ENCODE measurements at places on chromosomes 5 and 9.
A peak's percentile ranks its signal among the peaks of the same experiment; 100 is the strongest.

DNA sequence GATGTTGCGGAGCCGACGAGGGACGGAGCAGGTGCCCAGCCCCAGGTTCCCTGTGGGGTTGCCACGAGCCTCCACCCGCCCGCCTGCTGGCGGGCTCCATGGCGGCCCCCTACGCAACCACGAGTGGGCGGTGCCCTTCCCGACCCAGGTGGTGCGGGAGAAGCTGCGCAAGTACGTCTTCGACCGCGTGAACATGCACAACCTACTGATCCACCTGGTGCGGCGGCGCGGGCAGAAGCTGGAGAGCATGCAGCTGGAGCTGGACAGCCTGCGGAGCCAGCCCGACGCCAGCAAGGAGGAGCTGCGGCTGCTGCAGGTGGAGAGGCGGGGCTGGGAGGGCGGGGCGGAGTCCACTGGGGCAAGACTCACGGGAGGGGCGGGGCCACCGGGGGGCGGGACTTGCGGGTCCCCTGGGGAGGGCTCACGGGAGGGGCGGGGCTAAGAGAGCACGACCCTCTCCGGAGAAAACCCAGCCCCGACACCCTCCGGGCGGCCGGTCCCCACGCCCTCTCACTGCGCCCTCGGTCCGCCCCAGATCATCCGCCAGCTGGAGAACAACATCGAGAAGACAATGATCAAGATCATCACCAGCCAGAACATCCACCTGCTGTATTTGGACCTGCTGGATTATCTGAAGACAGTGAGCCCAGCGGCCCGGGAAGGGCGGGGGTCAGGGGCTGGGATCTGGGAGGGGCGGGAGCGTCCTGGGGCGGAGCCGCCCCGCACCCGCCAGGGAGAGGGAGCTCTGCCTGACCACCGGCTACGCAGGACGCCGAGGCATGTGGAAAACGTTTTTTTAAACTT, 3.9 kb downstream of the CCDC183 start:
- peak; percentile 85 for DNase-seq

- no peak for DNase-seq
These were observed 7.5 kb upstream of the ZNF367 start for GRCh38 chr9:96425500-96426169.

DNA sequence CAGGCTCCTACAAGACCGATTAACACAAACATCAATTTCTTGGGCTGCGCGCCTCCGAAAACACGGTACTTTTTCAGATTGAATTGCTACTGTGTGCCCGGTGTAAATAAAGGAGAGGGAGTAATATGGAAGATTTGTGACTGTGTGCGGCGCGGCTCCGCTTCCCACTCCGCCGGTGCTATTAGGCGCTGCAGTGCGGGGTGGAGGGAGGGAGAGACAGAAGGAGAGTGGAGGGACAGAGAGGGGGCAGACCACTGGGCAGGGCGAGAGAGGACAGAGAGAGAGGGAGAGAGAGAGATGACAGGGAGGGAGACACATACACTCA, 24.7 kb upstream of the RNU6ATAC start:
- no peak for DNase-seq

- no peak for DNase-seq
These were observed 31.0 kb downstream of the CAMK4 start for GRCh38 chr5:111255169-111255568.

GRCh38 chr9:116115761-116116353, 37.7 kb upstream of the PAPPA start:
- no peak for DNase-seq

DNA sequence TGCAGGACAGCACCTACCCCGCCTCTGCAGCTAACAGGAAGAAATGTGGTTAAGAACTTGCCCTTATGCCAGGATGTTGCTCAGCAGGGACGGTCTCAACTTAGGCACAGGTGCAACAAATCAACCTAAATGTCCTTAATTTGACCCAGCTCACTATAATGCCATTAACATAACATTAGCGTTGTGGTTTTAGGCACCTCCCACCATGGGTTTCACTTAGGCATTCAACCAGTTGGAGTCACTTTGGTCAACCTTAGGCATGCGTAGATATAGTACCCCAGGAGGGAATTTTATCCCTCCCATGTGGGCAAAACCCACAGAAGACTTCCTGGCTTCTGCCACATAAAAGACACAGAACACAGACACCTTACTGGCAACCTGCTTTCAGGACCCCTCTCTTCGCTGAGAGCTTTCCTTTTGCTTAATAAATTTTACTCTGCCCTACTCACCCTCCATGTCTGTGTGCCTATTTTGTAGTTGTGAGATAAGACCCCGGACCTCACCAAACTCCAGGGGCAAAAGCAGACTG, 8.7 kb upstream of the ERAP1 start:
- DNase-seq: no peak

- no peak for DNase-seq
These were observed 38.4 kb downstream of the PRKACG start for GRCh38 chr9:68975365-68976043.

DNA sequence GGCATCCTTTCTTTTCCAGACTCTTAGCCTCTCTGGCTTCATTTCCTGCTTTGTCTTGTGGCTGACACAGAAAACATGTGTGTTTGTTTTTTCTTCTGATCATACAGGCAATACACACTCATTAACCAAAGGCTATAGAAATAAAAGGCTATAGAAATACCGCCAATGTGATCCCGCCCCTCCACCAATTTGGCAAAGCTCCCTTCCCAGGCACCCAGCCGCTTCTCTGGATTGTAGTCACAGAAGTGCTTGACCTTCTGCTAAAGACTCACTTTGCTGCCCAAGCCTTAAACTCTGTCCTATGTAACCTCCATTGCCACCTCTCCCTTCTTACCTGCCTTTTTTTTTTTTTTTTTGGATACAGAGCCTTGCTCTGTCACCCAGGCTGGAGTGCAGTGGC, 5.3 kb downstream of the TXNDC15 start:
- DNase-seq: no peak

GRCh38 chr5:129460672-129460935, 506 bp downstream of the ADAMTS19 start:
- no peak for DNase-seq

DNA sequence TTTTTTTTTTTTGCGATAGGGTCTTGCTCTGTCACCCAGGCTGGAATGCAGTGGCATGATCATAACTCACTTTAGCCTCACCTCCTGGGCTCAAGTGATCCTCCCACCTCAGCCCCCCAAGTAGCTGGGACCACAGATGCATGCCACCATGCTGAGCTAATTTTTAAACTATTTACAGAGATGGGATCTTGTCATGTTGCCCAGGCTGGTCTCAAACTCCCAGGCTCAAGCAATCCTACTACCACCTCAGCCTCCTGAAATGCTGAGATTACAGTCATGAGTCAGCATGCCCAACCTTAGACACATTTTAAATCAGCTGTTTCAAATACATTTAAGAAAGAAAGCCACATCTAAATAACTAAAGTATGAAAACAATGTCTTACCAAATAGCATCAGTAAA, 439.0 kb downstream of the EBF1 start:
- no peak for DNase-seq

GRCh38 chr9:5851445-5851844, 18.5 kb upstream of the ERMP1 start:
- DNase-seq: no peak

GRCh38 chr5:32233696-32234447, 59.8 kb upstream of the GOLPH3 start:
- DNase-seq: no peak

- no peak for DNase-seq
These were observed 986.5 kb upstream of the WWC1 start for GRCh38 chr5:167304834-167305469.

GRCh38 chr9:135612437-135612836, 26.9 kb downstream of the GLT6D1 start:
- no peak for DNase-seq

DNA sequence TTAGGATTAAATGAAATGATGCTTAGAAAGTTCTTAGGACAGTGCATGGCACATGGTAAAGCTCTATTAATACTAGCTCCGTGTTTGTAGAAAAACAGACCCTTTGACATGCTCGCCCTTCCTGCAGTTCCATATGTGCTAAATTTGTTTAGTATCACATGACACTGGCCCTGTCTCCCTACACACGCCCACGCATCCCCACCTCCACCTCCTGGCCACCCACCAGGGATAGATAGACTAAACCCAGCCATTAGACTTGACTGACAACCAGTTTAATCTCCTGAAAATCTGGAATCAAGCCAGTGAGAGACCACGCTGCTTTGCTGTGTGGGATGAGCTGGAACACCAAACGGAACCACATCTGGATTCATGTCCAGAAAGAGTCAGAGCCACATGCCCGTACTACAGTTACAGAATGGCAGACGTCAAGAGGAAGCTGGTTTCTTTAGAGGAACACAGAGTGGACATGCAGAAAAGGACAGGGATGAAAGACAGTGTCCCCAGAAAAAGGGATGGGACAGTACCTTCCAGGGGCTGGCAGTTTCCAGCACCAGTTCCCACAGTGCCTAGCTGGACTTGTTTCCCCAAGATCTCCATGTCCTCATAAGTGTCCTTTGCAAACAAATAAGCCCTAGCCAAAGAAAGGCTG, 186.1 kb downstream of the PDZD2 start:
- no peak for DNase-seq

DNA sequence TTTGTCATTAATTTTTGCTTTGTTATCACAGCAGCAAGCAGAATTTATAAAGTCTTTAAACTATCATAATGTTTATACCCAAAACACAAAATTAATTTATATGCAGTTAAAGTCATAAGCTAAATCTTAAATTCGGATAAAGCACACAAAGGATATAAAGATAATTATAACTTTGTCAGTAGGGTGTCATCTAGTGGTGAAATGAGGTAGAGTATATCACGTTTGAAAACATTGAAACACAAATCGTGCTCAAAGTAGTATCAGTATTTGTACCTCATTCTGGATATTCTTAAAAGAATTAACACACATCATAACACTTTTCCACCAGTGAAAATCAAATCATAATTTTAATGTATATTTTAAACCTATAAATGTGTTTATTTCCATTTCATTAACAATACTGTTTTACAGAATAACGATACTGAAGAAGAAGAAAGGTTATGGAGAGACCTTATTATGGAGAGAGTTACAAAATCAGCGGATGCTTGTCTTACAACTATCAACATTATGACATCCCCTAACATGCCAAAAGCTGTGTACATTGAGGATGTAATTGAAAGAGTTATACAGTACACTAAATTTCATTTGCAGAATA, 129.5 kb downstream of the NIPBL start:
- DNase-seq: peak; percentile 54

- no peak for DNase-seq
These were observed 32.4 kb downstream of the NNT start for GRCh38 chr5:43635374-43635773.

DNA sequence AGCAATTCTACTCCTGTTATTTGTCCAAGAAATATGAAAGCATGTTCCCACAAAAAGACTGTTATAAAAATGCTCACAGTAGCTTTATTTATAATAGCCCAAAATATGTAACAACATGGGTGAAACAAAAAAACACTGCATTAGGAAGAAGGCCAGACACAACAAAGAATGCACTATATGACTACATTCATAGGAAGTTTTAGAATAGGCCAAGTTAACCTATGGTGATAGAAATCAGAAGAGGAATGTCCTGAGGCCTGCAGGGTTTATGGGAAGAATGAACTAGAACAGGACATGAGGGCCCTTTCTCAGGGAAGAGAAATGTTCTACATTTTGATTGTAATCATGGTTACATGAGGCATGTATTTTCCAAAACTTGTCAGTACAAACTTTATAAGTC, 24.7 kb upstream of the TAS2R1 start:
- DNase-seq: no peak

DNA sequence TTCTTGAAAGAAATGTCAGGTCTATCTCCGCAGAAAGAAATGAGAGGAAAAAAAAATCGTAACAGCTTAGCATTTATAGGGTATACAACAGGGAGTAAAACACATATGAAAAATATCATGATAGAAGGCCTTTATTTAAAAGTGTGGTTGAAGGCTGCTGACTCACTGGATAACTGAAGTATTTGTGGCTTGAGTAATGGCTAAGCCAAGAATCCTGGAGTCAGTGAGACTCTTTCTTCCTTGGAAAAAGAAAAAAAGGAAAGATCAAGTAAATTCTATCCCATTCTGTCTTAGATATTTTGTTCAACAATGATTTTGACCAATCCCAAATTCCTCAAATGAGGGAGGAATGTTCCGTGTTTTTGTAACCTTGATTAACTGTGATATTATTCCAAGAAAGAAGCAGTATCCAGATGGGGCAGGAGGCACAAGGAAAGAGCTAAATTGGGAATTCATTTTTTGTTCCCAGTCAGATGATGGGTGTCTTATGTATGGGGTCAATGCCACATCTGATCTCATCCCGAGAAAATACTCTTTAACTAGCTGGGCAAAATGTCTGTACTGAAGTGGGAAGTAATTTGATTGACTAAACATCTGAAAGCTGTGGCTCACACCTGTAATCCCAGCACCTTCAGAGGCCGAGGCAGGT, 64.3 kb upstream of the MYO10 start:
- peak; percentile 76 for DNase-seq

DNA sequence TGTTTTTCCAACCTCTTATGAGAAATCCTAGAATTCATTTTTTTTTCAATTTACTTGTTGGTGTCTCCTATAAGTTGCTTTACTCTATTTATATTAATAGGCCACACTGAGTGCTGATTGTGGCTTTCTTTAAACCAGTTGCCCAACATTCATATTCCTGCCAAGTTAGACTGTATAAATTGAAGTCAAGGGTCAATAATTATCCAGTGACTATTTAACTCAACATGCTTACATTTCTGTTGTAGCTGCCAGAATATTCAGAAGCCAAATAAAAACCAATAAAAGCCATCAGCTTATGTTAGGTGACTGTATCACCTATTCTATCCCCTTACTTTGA, 169.0 kb downstream of the PTPRD start:
- DNase-seq: no peak

- no peak for DNase-seq
These were observed 16.6 kb downstream of the SH3PXD2B start for GRCh38 chr5:172437445-172438318.

- no peak for DNase-seq
These were observed 391.9 kb downstream of the DMRT2 start for GRCh38 chr9:1442105-1442504.

GRCh38 chr9:33080534-33080933, 4.1 kb upstream of the SMU1 start:
- no peak for DNase-seq

GRCh38 chr9:16057541-16057940, 504.7 kb downstream of the CCDC171 start:
- no peak for DNase-seq

DNA sequence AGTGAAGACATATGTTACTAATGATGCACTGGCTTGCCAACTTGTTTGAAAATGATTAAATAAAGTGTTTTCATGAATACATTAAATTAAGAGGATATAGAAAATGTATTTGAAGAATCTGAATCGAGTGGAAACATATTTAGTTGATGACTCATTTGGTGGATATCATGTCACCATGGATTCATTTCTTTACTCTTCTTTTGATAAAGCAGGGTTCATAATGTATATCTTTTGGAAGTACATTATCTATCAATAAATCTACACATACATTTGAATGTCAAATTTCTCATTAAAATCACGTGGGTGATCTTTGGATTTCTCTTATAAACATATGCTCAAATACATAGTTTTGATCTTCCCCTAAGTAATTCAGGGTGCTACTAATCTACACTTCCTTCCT, 1148.1 kb upstream of the ACO1 start:
- DNase-seq: no peak

- peak; percentile 96 for DNase-seq
These were observed 127.1 kb downstream of the TRIO start for GRCh38 chr5:14270209-14270702.

GRCh38 chr5:110255194-110255593, 471.3 kb downstream of the TMEM232 start:
- DNase-seq: no peak

Data from SW 1271 (cell line).